ENCODE measurements at places on chromosomes 1 and 21. TPM values are rescaled to one million over a fixed set of nuclear protein-coding genes. Genes with fewer than 3 reads are reported as not detected.

- DNase-seq, result no peak
These were observed 249.2 kb upstream of the TPTE start for GRCh38 chr21:10272216-10272615.

Gene C8B
- not detected for total RNA-seq

Gene RNU1-3
- total RNA-seq, result under 0.01 TPM

Gene SDE2
- 19.9 TPM for total RNA-seq

- no peak for DNase-seq
These were observed 39.4 kb downstream of the GLMN start for GRCh38 chr1:92259350-92259749.

GRCh38 chr1:228359613-228360532 is 46.8 kb downstream of the TRIM11 start:
- DNase-seq, result no peak

Gene SLAMF9
- total RNA-seq, result not detected
